ENCODE measurements at places on chromosomes 6 and 20.

DNA sequence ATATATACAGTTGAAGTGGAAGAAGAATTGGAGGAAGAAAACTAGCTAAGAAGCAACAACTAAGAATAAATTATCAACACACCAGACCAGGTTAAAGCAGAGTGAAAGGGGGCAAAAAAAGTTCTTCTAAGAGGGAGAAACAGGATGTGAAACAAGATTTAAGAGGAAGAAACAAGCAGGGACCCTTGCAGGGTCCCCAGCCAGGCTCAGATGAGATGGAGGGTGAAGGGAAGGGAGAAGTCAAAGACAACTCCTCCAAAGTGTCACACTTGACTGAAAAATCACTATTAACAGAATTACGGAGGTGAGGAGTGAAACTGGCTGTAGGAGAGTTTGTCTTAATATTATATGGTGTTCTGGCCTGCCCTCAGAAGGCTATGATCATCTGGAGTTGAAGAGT, 65.4 kb downstream of the MTFR2 start:
- DNase-seq, result no peak

GRCh38 chr20:24699321-24700165, 230.1 kb downstream of the SYNDIG1 start:
- no peak for DNase-seq

DNA sequence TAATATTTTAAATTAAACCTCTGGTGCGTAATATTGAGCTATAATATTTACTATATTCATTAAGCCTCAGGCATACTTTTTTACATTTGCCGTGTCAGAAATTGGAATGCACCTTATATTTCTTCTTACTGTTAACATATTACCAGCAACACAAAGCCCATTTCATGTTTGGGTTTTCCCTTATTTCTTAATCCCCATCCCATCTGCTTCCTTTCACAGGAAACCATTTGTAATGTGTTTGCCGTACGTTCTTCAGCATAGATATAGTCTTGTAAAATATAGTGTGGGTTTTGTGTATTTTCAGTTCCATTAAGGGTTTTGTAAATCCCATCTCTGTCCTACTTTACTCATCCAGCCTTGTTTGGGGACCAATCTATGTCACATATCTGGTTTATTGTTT, 6.5 kb downstream of the EYS start:
- DNase-seq, result no peak

GRCh38 chr6:170554796-170555137, 598 bp downstream of the TBP start:
- no peak for DNase-seq

DNA sequence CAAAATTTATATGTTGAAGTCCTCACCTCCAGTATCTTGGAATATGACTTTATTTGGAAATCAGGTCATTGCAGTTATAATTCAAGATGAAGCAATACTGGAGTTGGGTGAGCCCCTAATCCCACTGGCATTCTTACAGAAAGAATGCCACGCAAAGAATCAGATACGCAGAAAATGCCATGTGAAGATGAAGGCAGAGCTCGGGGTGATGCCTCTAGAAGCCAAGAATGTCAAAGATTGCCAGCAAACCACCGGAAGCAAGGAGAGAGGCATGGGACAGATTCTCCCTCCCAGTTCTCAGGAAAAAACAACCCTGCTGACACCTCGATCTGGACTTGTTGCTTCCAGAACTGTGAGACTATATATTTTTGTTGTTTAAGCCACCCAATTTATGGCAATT, 273.4 kb upstream of the CITED2 start:
- DNase-seq, result no peak

DNA sequence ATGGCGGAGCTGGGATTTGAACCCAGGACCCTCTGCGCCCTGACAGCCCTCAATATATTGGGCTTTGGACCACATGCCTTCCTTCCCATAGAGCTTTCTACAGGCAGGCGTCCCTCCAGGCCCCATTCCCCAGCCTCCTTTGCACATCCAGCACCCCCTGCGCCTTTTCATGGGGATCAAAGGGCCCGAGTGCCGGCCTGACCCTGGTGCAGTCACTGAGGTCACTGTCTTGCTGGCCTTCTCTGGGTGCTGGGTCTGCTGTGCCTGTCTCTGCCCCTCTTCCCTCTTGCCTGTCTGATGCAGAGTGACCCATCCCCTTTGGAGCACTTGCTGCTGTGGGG, 1.7 kb downstream of the OPRL1 start:
- DNase-seq, result no peak

DNA sequence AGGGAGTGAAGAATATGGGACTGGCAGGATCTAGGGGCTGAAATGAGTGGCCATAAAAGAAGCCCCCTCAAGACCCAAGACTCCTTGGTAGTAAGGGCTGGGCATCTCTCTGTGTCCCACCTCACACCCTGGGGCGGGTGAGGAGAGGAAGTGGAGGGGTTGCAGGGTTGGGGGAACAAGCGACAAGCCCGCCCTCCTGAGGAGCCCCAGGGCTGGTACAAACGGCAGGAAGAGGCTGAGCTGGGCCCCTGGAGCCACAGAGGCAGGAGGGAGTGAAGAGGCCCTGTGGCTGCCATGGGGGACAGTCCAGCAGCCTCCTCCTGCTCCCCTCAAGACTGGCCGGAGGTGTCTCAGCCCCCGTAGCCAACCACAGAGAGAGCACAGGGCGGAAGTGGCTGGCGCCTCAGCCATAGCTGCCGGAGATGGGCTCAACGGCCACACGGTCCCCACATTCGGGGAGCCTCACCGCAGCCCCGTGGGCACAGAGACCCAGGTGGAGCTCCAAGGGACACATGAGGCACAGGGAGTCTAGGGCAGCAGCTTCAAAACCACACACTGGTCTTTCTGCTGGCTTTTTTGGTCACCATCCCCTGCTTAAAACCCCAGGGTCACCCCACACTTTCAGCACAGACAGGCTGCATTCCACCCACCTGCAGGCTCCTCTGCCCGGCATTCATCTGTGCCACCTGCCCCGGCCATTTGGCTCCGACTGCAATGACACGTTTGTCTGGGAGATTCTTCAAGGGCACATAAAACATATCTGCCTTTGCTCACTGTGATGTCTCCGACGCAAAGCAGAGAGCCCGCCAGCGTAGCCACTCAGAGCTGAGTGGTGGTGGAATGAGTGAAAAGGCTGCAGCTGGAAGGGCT, 524 bp downstream of the C20orf203 start:
- no peak for DNase-seq

DNA sequence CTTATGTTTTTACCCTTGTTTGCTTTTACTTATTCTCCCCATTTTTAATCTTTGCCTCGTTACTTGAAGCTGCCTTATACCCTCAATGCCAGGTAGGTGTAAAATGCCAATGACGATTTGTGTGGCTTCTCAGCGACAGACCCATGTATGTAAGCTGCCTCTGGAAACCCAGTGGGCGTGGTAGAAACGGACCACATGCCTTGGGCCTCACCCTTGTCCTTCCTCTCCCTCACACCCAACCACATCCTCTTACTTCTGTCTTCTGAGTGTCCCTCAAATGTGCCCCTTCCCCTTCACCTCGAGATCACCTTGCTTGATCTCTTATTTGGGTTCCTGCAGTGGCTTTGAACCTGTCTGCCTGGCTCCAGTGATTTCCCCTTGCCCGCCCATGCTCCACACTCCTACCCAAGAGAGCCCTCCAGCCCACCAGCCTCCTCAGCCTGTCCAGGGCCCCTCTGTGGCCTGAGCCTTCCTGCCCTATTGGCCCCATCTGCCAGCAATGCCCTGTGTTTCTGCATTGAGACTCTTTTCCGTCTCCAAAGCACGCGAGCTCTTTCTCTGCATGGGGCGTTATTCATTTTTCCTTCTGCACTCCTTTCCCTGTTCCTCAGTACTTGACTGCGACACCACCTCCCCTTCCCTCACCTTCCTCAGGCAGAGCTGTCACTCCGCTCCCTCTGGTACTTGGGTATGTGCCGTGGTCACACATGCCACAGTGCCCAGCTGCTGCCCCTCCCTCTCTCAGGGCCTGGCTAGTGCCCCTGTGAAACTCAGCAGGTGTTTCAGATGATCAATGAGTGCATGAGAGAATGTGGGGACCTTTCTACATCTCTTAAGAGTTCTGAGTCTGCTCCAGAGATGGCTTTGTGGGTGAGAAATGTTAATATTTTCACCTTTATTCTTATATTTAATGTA, 115.4 kb downstream of the SLX4IP start:
- DNase-seq, result no peak
